Stimulated activated CD8-positive, alpha-beta memory T cell treated with anti-CD3 and anti-CD28 coated beads, Interleukin-15, amount 100 ng/mL, for 48 hours (primary cell): ENCODE measurements at places on chromosomes 6 and 20.

DNA sequence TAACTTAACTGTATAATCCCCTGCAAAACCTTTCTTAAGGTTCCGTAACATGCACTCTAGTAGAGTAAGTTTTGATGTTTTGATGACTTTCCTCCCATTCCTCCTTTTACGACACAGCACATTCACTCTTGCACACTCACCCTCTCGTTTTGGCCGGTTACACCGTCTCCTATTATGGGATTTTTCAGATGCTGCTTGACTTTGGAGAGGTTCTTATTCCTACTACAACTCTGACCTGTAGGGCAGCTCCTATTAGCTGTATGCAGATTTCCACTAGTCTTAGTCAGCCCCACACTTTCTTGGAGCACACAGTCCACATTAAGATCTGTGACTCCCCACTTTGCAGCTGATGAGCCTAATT lies 223.7 kb upstream of the SYNCRIP start:
- DNase-seq, result no peak

DNA sequence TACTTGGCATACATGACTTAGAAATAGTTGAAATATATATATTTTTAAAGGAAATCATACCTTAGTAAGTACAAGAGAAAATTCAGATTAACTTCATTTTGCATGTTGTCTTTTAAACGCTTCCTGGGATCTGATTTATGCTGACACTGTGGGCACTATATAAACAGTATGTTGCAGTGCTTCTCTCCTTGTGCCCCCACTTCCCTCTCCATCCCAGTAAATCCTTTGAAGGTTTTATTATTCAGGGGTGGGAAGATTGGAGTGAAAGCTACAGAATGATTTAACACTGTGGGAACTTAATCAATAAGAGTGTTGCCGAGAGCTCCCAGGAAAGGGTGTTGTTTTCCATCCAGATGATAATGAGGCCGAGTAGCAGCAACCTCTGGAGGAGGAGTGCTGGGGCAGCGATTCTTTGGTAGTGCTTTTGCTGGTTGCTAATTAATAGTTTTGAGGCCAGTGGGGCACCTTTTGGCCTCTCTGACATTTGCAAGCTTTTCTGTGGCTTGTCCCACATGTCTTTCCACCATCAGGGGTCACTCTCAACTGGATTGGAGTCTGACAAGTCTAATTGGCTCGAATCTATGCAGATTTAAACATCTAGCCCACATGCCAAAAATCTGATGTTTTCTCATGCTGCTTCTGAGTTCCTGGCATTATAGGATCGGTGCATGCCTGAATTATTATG lies 183.0 kb upstream of the MMS22L start:
- DNase-seq, result no peak

- no peak for DNase-seq
Measured at GRCh38 chr6:100378576-100378975, 86.1 kb downstream of the SIM1 start.

GRCh38 chr6:76166297-76166696 lies 93.8 kb upstream of the IMPG1 start:
- DNase-seq, result no peak

DNA sequence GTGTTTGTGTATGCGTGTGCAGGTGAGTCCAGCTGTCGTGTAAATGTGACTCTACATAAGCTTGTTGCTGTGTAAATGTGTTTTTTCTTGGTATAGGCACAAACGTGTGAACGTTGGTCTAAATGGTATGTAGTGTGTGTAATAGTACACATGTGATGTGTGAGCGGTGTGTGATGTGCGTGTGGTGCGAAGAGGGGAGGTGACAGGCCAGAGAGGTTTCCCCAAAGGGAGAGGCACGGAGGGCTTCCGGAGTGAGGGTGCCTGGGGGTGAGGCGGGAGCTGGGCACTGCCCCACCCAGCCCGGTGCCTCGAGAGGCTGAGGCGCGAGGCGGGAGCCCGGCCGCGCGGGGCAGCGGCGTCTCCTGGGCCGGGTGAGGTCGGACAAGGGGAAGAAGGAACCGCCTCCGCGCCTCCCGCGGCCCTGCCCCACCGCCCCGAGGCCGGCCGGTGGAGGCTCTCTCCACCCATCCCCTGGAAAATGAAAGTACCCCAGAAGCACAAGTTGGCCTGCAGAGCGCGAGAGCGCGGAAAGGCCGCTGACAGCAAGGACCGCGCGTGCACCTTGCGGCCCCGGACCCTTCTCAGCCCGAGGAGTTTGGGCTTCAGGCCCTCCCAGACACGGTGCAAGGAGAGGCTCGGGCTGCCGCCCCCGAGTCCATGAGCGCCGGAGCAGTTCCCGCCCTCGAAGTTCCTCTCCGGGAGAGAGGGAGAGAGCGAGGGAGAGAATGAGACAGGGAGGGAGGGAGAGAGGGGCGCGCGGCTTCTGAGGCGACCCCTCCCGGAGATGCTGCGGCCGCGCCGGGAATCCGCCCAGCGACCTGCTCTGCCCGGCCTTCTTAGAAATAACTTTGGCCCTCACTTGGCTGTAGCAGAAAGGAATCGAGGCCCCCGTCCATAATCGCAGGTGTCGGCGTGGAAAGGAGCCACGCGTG lies 43.2 kb upstream of the OSTM1 start:
- no peak for DNase-seq

GRCh38 chr6:77740380-77740779 lies 87.5 kb downstream of the MEI4 start:
- no peak for DNase-seq

DNA sequence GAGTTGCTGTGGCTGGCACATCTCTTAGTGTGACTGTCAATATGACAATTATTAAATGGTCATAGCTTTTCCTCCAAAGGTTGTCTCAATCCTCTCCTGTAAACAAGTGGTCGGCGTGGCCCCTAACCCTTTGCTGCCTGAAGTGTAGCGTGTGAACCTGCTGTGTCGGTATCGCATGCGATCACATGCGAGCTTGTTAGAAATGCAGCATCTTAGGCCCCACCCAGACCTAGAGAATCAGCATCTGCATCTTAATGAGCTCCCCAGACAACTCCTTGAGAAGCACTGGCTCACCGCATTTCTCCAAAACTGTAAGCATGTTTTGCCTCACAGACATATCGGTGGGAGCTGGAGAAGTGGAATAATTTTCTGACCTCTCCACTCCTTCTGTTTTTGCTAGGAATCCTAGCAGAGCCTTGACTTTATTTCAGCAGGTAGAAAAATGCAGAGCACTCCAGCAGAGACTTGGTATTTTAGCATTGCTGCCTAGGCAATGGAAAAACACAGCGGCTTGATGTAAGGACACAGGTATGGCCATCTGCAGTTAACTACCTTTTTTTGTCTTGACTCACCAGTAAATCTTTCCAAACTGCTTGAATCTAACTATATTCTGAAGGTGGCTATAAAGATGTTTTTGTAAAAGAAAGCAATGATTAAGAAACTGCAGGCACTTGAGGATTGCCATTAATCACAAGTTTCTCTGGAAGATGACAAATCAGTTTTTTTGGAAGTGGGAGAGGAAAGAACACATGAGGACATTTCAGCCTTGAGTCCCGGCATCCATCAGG lies 67.6 kb downstream of the PSMG4 start:
- DNase-seq, result no peak

DNA sequence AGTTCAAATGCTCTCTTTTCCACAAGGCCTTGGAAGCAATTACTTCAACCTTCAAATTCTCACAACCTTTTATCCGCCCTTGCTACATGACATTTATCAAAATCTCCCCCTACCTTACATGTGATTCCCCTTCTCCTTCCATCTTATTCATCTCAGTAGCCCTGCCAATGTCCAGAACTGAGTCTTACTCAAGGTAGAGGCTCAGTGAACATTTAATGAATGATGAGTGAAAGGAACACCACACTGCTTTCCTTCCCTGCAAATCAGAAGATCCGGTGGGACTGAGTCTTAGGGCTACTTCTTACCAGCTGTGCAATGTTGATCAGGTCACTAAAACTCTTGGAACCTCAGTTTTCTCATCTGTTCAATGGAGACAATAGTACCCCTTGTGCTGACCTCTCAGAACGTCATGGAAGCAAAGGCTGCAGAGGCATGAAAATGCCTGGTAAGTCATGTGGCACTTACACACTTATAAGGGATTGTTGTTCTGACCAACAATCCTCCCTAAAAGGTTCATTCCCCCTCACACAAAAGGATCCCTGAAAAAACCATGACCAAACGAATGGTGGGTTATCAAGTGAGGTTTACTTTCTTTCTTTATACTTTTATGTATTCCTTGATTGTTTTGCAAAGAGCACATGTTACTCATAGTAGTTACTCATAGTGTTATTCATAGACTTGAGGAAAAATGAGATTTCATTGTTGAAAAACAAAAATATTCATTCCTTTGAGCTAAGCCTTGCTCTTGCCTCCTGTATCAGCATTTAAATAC lies 6.5 kb downstream of the MDGA1 start:
- no peak for DNase-seq

- DNase-seq, result peak; percentile 47
Measured at GRCh38 chr6:33297956-33298772, 578 bp downstream of the RGL2 start.

GRCh38 chr6:135002974-135003703 lies 51.5 kb downstream of the HBS1L start:
- no peak for DNase-seq

GRCh38 chr6:268394-268935 lies 23.8 kb upstream of the DUSP22 start:
- DNase-seq, result no peak

GRCh38 chr20:7843613-7844012 lies 96.6 kb downstream of the HAO1 start:
- DNase-seq, result no peak

DNA sequence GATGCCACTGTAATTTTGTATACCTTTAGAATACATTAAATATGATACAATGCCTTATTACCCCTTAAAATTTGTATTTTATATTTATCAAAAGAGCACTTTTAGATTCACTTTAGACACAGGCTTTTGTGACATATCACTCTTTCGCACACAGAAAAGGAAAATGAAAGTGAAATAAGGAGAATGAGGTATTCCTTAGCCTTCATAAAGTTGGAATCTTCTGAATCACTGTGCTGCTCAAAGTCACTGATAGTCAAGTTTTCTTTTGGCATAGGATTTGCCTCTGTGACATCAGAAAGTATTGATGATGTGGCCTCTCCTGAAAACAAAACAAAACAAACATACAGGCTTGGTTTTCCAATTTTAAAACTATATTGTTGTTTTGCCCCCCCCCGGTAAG lies 1097.1 kb downstream of the KIF16B start:
- DNase-seq, result no peak

DNA sequence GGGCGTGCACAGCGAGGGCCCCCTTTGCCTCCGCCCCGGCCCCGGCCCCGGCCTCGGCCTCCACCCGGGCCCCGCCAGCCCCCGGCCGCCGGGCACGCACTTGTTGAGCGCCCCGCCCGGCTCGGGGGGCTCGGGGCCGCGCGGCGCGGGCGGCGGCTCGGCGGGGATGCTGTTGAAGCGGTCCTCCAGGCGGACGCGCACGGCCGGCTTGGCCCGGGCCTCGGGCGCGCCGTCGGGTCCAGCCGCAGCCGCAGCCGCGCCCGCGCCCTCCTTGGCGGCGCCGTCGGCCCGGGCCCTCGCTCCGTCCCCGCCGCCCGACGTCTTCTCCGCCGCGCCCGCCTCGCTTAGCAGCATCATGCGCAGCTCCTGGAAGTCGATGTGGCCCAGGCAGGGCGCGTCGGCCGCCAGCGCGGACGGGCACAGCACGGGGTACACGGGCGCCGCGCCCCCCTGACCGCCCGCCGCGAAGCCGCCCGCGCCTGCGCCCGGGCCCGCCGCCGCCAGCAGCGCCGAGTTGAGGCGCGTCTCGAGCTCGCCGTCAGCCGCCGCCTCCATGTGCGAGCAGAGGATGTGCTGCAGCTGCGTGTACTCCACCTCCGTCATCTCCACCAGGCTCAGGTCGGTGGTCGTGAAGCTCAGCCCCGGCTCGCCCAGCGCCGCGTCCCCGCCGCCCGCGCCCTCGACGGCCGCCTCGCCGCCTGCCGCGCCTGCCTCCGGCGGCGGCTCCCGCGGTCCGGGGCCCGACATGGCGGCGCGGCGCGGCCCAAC lies 514 bp downstream of the TCFL5 start:
- DNase-seq, result no peak

DNA sequence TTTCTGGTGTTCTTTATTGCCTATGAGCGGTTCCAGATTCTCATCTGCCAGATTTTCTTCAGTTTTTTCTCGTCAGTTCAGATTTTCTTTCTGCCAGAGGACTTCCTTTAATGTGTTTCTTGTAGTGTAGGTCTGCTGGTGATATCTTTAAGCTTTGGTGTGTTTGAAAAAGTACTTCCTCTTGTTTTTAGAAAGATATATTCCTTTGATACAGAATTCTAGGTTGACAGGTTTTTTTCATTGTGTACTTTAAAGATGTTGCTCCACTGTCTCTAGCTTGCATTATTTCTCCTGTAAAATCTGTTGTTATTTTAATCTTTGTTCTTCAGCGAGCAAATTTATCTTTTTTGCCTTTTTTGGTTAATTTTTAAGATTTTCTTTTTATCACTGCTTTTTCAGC lies 36.9 kb downstream of the ASXL1 start:
- no peak for DNase-seq
